ENCODE measurements at places on chromosomes 6 and 20.
A peak's percentile ranks its signal among the peaks of the same experiment; 100 is the strongest.

DNA sequence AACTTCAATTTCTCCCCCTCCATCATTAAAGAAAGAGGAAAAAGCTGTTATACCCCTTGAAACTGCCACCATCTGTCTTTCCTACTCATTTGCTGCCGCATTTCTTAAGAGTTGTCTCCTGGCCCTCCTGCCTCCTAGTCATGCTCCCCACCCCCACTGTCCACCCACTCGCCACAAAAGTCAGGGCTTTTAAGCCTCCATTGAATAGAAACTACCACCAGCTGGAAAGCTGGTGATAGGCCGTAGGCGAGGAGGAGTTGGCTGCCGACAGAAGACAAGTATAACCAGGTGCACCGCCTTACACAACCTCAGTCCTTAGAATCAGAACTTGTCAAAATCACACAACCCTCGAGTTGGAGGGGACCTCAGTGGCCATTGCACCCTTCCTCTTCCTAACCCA lies 67.6 kb downstream of the B3GAT2 start:
- H3K27me3 ChIP-seq: no peaks in the 10 kb centered on the region
- H3K4me1 ChIP-seq: no peaks in the 10 kb centered on the region

DNA sequence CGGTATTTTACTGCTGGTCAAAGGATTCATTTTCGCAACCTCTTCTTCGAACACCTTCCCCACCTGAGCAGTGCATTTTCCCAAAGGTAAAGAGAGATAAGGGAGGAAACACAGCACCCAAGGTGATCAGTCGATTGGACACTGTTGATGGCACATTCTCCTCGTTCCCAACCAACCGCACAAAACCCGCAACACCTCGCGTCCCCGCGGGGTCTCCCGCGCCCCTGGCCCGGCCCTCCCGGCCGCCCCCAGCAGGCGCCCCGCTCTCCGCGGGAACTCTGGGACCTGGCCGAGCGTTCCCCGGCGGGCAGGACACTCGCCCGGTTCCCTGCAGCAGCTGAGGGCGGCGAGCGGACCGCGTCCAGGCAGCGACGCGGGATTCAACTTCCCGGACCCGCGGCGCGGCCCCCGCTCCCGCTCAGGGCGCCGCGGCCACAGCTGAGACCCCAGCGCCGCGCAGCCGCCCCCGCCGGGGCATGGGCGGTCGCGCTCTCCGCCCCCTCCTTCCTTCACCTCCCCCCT lies 506 bp downstream of the RGS17 start:
- no peak for DNase-seq
- no peak overlapping the region for H3K27ac ChIP-seq
- H3K36me3 ChIP-seq: no peaks in the 10 kb centered on the region
- peak overlapping the region; percentile 64 for H3K4me3 ChIP-seq

- H3K27me3 ChIP-seq: peaks cover 82% of the 10 kb centered on the region
- H3K36me3 ChIP-seq: no peaks in the 10 kb centered on the region
- H3K4me1 ChIP-seq: peaks cover 5% of the 10 kb centered on the region
- no peak for DNase-seq
- H3K4me3 ChIP-seq: peak overlapping the region; percentile 59
- H3K27ac ChIP-seq: peak overlapping the region; percentile 30
Observed at GRCh38 chr6:28980852-28981430, 24.2 kb downstream of the ZNF311 start.

- H3K4me3 ChIP-seq: no peak overlapping the region
- H3K27ac ChIP-seq: no peak overlapping the region
- DNase-seq: no peak
- no peaks in the 10 kb centered on the region for H3K36me3 ChIP-seq
Observed at GRCh38 chr6:81575442-81575841, 177.0 kb downstream of the TENT5A start.

DNA sequence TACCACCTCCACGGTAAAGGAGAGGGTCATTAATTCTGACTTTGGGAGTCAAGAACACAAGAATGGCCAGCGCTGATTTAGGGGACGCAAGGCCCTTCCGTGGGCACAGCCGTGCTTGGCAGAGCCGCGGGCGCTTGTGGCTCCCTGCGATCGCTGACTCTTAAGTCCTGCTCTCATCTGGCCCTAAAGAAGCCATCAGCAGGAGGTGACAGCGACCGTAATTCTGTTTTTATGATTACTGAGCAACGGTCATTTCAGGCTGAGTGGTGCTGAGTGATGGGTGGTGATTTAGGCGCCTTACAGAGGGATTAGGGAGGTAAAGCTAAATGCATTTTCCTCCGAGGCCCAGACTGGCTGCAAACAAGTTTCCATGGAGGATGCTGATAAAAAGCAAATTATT lies 364.6 kb upstream of the SULF2 start:
- no peak overlapping the region for H3K4me3 ChIP-seq
- H3K4me1 ChIP-seq: peaks cover 25% of the 10 kb centered on the region
- no peak for DNase-seq
- no peaks in the 10 kb centered on the region for H3K27me3 ChIP-seq
- H3K27ac ChIP-seq: no peak overlapping the region

GRCh38 chr6:71203206-71203605 lies 85.4 kb upstream of the OGFRL1 start:
- DNase-seq: no peak
- H3K27ac ChIP-seq: no peak overlapping the region
- H3K36me3 ChIP-seq: no peaks in the 10 kb centered on the region
- H3K4me3 ChIP-seq: no peak overlapping the region

- DNase-seq: no peak
- H3K27me3 ChIP-seq: no peaks in the 10 kb centered on the region
- no peaks in the 10 kb centered on the region for H3K36me3 ChIP-seq
- no peak overlapping the region for H3K4me3 ChIP-seq
Observed at GRCh38 chr20:53691060-53691810, 97.6 kb upstream of the ZNF217 start.

DNA sequence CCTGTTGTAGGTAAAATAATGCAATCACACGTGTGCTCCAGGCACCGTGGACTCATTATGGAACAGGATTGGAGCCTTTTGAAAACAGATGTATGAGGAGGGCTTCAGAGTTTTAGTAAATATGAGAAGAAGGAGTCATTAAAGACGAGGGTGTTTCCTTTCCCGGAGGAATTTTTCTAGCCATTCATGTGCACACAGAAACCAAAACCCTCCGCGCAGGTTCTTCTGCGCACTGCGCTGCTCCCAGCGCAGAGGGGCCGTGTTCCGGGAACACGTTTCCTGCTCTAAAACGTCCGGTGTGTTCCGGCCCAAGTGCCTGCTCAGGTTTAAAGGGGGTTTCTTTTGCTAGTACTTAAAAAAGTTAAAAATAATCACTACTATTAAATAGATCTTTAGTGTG lies 11.6 kb downstream of the GPR31 start:
- H3K27ac ChIP-seq: no peak overlapping the region
- no peaks in the 10 kb centered on the region for H3K36me3 ChIP-seq
- H3K27me3 ChIP-seq: no peaks in the 10 kb centered on the region
- DNase-seq: no peak
- no peaks in the 10 kb centered on the region for H3K4me1 ChIP-seq
- H3K4me3 ChIP-seq: no peak overlapping the region

- no peaks in the 10 kb centered on the region for H3K27me3 ChIP-seq
- H3K36me3 ChIP-seq: peaks cover 69% of the 10 kb centered on the region
- peaks cover 5% of the 10 kb centered on the region for H3K4me1 ChIP-seq
- DNase-seq: no peak
- no peak overlapping the region for H3K4me3 ChIP-seq
- H3K27ac ChIP-seq: no peak overlapping the region
Observed at GRCh38 chr20:41407607-41408006, 41.0 kb upstream of the EMILIN3 start.

GRCh38 chr6:5442916-5443315 lies 181.6 kb downstream of the FARS2 start:
- no peaks in the 10 kb centered on the region for H3K36me3 ChIP-seq
- H3K4me3 ChIP-seq: no peak overlapping the region
- H3K27ac ChIP-seq: no peak overlapping the region
- no peaks in the 10 kb centered on the region for H3K27me3 ChIP-seq

GRCh38 chr6:46655803-46656202 lies 3.0 kb downstream of the SLC25A27 start:
- H3K36me3 ChIP-seq: no peaks in the 10 kb centered on the region
- no peak overlapping the region for H3K27ac ChIP-seq
- H3K4me1 ChIP-seq: peaks cover 11% of the 10 kb centered on the region
- DNase-seq: no peak

GRCh38 chr6:35042031-35042815 lies 98.9 kb downstream of the TCP11 start:
- H3K4me3 ChIP-seq: no peak overlapping the region
- peaks cover 3% of the 10 kb centered on the region for H3K36me3 ChIP-seq
- H3K27me3 ChIP-seq: no peaks in the 10 kb centered on the region
- DNase-seq: no peak
- no peak overlapping the region for H3K27ac ChIP-seq
- H3K4me1 ChIP-seq: peaks cover 15% of the 10 kb centered on the region

DNA sequence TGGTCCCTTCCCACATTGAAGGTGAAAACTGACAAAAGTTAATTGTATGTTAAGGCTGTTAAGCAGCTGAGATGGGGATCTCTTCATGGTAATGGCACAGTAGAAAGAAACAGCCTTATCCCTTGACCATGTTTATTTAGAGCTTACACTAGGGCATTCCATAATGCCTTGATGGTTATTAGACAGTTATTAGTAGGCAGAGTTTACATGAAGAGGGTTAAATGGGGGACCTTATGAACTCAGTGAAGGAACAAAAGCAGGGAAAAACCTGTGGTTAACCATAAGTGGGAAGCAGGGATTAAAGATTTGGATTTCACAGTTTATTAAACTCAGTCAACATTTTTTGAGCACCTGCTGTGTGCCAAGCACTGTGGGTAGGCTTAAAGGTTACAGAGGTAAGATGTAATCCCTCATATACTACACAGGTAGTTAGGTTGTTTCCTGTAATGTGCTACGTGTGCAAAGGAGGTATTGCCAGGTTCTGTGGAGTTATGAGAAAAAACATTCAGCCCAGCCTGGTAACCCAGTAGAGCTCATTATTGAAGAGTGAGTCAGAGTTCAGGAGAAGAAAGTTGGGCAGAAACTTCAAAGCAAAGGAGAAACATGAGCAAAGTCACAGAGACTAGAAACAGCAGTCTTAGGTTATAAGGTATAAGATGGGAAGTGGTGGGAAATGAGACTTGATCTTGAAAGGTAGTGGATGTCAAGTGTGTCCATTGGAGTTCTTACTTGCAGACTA lies 32.3 kb upstream of the GNRH2 start:
- no peak overlapping the region for H3K4me3 ChIP-seq
- H3K4me1 ChIP-seq: no peaks in the 10 kb centered on the region
- H3K36me3 ChIP-seq: peaks cover 46% of the 10 kb centered on the region
- DNase-seq: no peak
- no peaks in the 10 kb centered on the region for H3K27me3 ChIP-seq
- no peak overlapping the region for H3K27ac ChIP-seq

DNA sequence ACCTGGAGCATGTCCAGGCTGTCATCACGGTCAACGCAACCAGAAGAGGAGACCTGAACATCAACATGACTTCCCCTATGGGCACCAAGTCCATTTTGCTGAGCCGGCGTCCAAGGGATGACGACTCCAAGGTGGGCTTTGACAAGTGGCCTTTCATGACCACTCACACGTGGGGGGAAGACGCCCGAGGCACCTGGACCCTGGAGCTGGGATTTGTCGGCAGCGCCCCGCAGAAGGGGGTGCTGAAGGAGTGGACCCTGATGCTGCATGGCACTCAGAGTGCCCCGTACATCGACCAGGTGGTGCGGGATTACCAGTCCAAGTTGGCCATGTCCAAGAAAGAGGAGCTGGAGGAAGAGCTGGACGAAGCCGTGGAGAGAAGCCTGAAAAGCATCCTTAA lies 49.5 kb downstream of the BFSP1 start:
- no peak overlapping the region for H3K27ac ChIP-seq
- H3K4me3 ChIP-seq: no peak overlapping the region
- no peak for DNase-seq
- no peaks in the 10 kb centered on the region for H3K4me1 ChIP-seq
- peaks cover 2% of the 10 kb centered on the region for H3K27me3 ChIP-seq

DNA sequence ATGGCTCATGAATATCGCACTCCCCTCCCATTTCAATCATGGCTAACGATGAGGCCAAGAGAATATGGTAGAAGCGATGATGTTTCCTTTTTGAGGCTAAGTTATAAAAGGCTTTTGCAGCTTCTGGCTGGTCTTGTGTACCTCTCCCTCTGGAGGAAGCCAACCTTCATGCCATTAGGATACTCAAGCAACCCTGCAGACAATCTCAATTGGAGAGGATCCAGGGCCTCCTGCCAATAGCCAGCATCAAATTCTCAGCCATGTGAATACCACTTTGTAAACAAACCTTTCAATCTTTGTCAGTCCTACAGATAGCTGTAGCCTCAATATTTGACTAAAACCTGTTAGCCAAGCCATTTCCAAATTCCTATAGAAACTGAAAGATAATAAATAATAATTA lies 738.4 kb downstream of the KIF16B start:
- no peak overlapping the region for H3K4me3 ChIP-seq
- no peak overlapping the region for H3K27ac ChIP-seq
- no peaks in the 10 kb centered on the region for H3K27me3 ChIP-seq
- DNase-seq: no peak
- H3K36me3 ChIP-seq: no peaks in the 10 kb centered on the region

DNA sequence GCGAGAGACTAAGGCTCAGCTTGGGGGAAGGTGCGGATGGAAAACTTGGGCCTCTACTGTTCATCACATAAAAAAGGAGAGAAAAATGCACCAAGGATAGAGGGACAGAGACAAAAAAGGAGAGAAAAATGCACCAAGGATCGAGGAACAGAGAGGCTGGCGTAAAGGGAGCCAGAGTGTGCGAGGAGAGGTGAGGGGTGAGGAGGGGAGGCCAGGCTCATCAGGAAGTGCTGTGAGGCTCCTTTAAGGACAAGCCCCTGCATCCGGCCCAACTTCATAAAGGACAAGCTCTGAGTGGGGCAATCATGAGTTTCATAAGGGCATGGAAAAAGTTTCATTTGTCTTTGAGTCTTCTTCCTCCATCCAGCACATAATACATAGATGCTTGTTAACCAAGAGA lies 117.2 kb upstream of the NXT1 start:
- H3K27ac ChIP-seq: no peak overlapping the region
- H3K36me3 ChIP-seq: no peaks in the 10 kb centered on the region
- no peak for DNase-seq
- H3K27me3 ChIP-seq: no peaks in the 10 kb centered on the region
- H3K4me3 ChIP-seq: no peak overlapping the region
- H3K4me1 ChIP-seq: no peaks in the 10 kb centered on the region

GRCh38 chr6:138817799-138818198 lies 21.9 kb downstream of the ECT2L start:
- H3K4me3 ChIP-seq: no peak overlapping the region
- no peaks in the 10 kb centered on the region for H3K27me3 ChIP-seq
- H3K4me1 ChIP-seq: no peaks in the 10 kb centered on the region
- H3K27ac ChIP-seq: peak overlapping the region; percentile 61

DNA sequence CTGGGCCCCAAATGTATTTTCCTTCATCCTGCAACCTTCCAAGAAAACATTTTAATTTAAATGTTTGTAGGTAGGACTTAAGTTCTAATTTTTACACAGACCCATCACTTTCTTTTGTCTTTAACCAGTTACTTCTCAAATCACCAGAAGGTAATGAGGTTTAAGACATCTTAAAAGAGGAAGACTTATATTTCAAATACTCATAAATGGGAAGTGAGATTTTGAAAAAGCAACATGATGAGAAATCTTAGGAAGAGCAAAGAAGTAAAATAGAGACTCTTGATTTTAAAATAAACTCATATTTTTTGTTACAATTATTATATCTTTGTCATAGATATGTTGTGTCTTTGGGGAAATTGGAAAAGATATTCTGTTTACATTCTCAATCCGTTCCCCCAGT lies 82.3 kb downstream of the SYNE1 start:
- no peaks in the 10 kb centered on the region for H3K27me3 ChIP-seq
- no peak overlapping the region for H3K27ac ChIP-seq
- H3K4me1 ChIP-seq: no peaks in the 10 kb centered on the region
- no peaks in the 10 kb centered on the region for H3K36me3 ChIP-seq
- no peak for DNase-seq

GRCh38 chr6:156686301-156686994 lies 90.7 kb upstream of the ARID1B start:
- no peaks in the 10 kb centered on the region for H3K36me3 ChIP-seq
- H3K27me3 ChIP-seq: no peaks in the 10 kb centered on the region
- H3K4me3 ChIP-seq: peak overlapping the region; percentile 92
- peak; percentile 57 for DNase-seq
- peaks cover 16% of the 10 kb centered on the region for H3K4me1 ChIP-seq
